ENCODE measurements at places on chromosomes 12 and 14.

GRCh38 chr14:86346818-86347384, 817.0 kb downstream of the FLRT2 start:
- no peak for DNase-seq

DNA sequence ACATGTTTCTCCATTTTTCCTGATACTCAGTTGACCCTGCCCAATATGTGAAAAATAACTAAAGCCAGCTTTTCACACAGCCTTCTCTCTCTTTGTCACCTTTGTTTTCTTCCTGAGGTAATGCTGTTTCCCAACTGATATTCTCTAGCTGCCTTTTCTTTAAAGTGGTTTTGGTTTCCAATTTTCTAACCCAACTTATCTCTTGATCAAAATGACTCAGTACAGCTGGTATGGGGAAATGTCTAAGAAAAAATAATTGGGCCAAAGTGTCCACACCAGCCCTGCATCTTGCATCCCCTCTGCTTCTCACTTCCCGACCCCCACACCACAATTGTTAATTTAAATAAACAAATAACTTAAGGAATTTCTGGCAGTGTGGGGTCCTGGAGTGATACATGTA, 193.8 kb downstream of the SYT1 start:
- DNase-seq: peak; percentile 75

DNA sequence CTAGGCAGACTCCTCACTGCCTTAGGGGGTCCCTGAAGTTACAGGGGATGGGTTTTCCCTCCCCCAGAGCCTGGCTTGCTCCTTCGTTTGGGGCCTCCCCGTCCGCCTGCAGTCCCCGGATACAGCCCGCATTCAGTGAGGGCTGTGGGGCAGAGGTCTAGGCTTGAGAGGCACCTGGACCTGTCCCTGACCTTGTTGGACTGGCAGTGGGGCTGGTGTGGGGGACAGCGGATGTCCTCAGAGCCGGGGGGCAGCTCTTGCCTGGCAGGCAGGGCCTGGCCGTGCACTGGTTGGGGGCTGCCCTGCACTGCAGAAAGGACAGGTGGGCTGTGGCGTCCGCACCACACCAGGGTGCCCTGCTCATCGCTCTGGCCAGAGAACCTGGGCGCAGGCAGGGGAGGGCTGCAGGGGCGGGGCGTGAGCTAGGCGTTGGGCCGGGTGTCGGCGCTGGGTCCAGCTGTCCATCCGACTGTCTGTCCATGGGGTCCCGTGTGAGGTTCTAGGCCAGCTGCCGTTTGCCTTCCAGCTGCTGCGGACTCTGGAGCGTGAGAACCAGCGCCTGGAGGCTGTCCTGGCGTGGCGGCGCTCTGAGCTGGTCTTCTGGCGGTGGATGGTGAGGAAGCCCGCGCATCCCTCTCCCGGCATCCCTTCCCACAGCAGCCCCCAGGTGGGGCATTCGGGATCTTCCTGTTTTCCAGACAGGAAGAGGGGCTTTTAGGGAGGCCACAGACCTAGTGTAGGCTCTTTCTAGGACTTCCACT, 6.0 kb downstream of the TEDC1 start:
- no peak for DNase-seq

DNA sequence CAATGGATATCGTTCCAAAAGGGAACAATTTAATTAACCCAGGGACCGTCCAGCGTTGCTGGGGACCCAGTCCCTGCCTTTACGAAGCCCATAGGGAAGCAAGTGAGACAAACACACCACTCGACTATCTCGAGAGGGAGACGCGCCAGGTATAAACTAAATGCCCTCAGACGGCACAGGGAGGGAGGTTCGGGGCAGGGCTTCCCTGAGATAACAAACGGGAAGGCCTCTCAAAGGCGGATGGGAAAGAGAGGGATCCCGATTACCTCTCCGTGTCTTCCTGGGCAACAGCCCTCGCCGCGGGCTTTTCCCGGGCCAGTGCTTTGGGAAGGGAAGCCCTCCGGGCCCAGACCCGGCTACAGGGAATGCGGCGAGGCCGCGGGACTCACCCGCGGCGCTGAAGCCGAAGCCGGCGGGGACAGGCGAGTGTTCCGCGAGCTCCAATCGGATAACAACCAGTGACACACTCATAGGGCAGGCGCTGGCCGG, 390 bp downstream of the BRAP start:
- no peak for DNase-seq

Data from iris pigment epithelial cell (primary cell).